Left lung (tissue), 14 donors: ENCODE measurements at places on chromosomes 2 and 18. TPM values are rescaled to one million over a fixed set of nuclear protein-coding genes. Genes with fewer than 3 reads are reported as not detected.

IL18R1 gene
- 3.8 TPM for total RNA-seq

LIPG gene
- total RNA-seq = 26.0 TPM

STEAP3 gene
- 43.8 TPM for total RNA-seq

UGT1A4 gene
- total RNA-seq = not detected

TUBA3E gene
- total RNA-seq = not detected

DNA sequence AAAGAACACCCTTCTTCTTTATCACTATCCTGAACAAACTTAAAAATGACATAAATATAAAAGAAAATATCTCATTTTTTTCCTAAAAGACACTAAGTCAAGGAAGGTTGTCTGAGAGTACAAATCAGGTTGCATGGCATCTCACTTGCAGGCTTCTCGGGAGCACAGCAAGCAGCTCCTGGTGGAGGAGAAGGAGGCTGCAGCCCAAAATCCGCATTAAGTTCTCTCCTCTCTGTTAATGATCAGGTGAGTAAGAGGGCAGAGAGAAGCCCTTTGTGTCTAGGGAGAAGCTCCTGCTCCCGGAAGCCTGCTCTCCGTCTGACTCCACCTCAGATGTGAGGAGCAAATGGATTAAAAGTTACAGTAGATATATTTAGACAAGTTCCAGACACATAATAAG, 35.0 kb upstream of the DOK6 start:
- no peak overlapping the region for H3K27ac ChIP-seq
- H3K36me3 ChIP-seq = no peaks in the 10 kb centered on the region
- H3K4me1 ChIP-seq = no peaks in the 10 kb centered on the region
- H3K4me3 ChIP-seq = no peak overlapping the region
- no peak for DNase-seq

DNA sequence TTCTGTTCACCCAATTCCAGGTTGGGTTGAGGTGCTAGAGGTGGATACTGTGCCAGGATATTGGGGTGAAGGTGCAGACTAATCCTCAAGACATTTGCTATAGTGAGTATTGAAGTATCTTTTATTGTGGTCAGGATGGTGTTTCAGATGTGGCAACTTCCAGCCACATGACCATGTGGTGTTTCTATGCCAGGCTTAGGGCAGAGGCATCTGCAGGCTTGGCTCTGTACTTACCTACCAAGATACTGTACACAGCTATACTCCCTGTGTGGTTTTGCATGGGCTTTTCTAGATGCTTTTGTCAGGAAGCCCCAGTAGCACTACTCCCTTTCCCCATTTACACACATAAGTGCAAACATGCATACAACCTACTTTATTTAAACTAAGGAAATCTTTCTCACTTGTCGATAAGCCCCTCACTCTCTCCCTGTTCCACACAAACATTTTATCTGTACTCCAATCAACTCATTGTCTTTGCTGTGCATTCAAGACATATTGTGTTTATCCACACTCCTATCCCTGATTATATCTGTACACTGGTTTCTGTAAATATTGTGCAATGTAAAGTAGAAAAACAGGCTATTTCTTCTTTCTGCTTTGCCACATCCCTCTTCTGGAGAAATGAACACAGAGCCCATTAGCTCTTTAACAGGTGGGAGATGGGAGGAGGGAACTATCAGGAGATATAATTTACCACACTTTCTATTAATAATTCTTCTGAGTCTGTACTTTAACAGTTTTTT, 12.3 kb downstream of the ARL6IP6 start:
- no peaks in the 10 kb centered on the region for H3K27me3 ChIP-seq
- DNase-seq = no peak
- H3K4me1 ChIP-seq = no peaks in the 10 kb centered on the region
- H3K36me3 ChIP-seq = no peaks in the 10 kb centered on the region

GRCh38 chr2:167651406-167652151, 595.8 kb downstream of the STK39 start:
- DNase-seq = no peak
- no peak overlapping the region for H3K27ac ChIP-seq
- H3K4me3 ChIP-seq = no peak overlapping the region
- no peaks in the 10 kb centered on the region for H3K36me3 ChIP-seq
- no peaks in the 10 kb centered on the region for H3K4me1 ChIP-seq
- H3K27me3 ChIP-seq = no peaks in the 10 kb centered on the region

DNA sequence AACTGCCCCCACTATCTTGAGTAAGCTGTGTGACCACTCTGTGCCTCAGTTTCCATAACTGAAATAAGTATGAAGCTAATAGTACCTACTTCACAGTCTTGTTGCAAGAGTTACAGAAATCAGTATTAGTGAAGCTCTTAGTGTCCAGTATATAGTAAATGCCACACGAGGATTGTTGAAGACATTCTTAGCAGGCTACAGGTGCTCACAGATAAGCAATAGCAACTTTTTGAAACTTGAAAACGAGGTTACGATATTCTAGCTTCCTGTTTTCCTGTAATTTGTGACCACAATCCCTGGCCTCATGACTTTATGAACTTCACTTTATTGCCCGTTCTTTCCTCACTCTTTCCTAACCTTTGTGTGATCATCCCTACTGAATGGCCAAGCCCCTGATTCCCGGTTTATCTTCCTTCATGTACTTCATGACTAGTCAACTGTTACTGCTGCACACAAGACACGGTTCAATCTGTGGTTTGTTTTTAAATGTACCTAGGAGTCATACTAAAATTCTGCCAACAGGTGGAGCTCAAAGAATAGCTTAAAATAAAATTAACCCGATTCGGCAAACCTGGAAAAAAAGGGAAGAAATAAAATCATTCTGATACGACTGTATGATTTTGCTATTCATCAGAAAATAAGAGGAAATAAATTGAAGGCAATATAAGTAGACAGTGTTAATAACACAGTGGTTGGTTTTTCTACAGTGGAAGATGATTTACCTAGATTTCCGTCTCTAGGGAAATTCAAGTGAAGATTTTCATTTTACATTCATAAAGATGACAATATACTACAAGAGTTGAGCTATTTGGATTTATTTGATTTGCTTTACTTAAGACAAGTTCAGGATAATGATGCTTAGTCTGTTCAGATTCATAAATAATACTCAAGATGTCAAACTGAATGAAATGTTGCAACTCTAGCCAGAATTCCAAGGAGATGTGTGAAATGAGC, 38.1 kb upstream of the STAT1 start:
- H3K4me1 ChIP-seq = no peaks in the 10 kb centered on the region
- DNase-seq = peak; percentile 49
- H3K27me3 ChIP-seq = no peaks in the 10 kb centered on the region

DNA sequence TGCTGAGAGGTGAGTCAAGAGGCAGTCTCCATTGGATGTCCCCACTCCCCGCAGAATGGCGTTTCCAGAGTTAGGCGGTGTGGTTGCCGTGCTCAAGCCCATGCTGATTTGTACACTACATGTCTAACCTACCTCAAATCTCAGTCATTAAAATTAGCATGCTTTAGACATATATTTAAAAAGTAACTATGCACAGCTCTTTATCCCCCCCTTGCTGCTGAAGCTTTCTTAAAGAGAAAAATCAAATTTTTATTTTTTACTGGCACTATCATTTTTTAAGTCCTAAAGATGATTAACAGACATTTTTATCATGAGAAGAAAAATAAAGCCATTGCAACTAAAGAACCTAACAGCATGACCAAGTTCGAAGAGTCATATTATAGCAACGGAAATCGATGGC, 42.9 kb downstream of the BOLA3 start:
- no peak overlapping the region for H3K27ac ChIP-seq
- DNase-seq = no peak
- no peaks in the 10 kb centered on the region for H3K27me3 ChIP-seq
- H3K36me3 ChIP-seq = no peaks in the 10 kb centered on the region
- H3K4me1 ChIP-seq = no peaks in the 10 kb centered on the region

GRCh38 chr2:20673686-20674308, 6.9 kb downstream of the GDF7 start:
- peaks cover 71% of the 10 kb centered on the region for H3K27me3 ChIP-seq
- no peaks in the 10 kb centered on the region for H3K4me1 ChIP-seq
- no peak overlapping the region for H3K4me3 ChIP-seq
- no peaks in the 10 kb centered on the region for H3K36me3 ChIP-seq

- no peaks in the 10 kb centered on the region for H3K27me3 ChIP-seq
- H3K27ac ChIP-seq = no peak overlapping the region
- no peak overlapping the region for H3K4me3 ChIP-seq
- H3K36me3 ChIP-seq = no peaks in the 10 kb centered on the region
- H3K4me1 ChIP-seq = no peaks in the 10 kb centered on the region
These were observed 53.5 kb upstream of the ID2 start for GRCh38 chr2:8628179-8628865.

DNA sequence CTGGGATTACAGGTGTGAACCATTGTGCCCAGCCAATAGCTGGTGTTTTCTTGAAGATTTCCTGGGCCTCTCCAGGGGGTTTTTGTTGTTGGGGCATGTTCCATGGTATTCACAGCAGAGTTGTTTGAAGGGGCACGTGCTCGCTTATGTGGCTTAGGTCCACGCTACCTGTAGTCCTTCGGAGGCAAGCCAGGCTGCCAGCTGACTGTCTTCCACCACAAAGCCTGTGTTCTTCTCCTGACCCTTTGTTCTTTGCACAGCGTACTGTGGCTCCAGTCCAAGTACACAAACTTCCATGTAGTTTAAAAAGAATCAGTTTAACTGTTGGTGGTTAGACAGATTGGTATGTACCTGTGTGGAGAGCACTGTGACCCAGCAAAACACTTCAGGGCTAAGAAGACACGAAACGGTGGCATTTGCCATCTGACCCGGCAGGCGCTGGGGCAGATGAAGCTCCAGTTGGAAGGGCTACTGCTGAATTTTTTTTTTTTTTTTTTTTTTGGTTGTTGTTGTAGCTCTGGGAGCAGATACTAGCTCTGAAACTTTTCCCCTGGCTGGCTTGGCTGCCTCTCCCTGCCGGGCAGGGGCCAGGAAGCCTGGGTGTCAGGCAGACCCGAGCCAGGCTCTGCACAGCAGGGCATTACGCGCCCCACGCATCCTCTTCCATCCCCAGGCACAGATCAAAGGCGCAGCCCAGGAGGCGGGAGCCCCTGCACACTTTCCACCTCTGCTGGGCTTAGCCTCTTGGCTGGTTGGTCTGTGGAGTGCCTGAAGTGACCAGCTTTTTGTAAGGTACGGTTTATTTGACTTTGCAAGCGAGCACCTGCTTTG, 5.7 kb downstream of the GREB1 start:
- H3K27me3 ChIP-seq = no peaks in the 10 kb centered on the region
- H3K27ac ChIP-seq = no peak overlapping the region
- no peaks in the 10 kb centered on the region for H3K36me3 ChIP-seq
- H3K4me3 ChIP-seq = no peak overlapping the region
- DNase-seq = peak; percentile 41

DNA sequence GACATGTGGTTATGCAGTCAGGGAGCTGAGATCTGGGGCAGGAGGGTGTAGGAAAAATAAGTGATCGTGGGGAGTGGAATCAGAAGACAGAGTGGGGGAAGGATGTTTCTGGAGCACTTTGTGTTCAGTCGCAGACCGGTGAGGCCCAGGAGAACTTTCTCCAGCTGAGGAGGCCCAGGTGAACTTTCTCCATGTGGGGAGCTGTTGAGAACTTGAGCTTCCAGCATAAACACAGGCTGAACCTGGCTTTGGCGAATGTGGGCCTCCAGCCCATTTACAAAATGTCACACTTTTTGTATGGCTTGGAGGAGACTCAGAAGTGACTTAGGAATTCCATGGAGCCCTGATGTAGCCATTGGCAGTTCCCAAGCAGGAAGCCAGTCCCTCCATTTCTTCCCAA, 108.5 kb downstream of the VAPA start:
- H3K4me1 ChIP-seq = peaks cover 26% of the 10 kb centered on the region
- H3K4me3 ChIP-seq = no peak overlapping the region
- DNase-seq = no peak
- H3K27me3 ChIP-seq = no peaks in the 10 kb centered on the region
- H3K36me3 ChIP-seq = no peaks in the 10 kb centered on the region

DNA sequence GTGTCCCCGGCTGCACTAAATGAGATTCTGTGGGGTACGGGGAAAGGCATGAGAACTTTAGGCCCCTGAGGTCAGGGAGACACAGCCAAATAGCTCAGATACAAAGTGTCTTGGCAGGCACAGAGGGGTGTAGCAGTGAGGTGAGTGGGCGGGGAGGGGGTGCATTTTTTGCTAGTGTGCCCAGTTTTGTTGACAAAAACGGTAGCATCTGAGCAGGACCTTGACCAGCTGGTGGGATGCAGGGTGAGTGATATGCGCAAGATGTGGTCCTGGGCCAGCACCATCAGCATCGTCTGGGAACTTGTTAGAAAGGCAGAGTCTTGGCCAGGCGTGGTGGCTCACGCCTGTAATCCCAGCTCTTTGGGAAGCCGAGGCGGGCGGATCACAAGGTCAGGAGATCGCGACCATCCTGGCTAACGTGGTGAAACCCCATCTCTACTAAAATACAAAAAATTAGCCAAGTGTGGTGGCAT, 127.3 kb upstream of the LGALSL start:
- DNase-seq = no peak
- no peaks in the 10 kb centered on the region for H3K27me3 ChIP-seq
- no peak overlapping the region for H3K4me3 ChIP-seq
- no peak overlapping the region for H3K27ac ChIP-seq
- H3K4me1 ChIP-seq = peaks cover 43% of the 10 kb centered on the region
- no peaks in the 10 kb centered on the region for H3K36me3 ChIP-seq

GRCh38 chr2:45713136-45713535, 61.7 kb downstream of the PRKCE start:
- H3K4me1 ChIP-seq = peaks cover 3% of the 10 kb centered on the region
- H3K27ac ChIP-seq = no peak overlapping the region
- no peak for DNase-seq
- no peaks in the 10 kb centered on the region for H3K27me3 ChIP-seq
- no peak overlapping the region for H3K4me3 ChIP-seq

GRCh38 chr2:10934979-10935350, 23.2 kb downstream of the KCNF1 start:
- H3K4me3 ChIP-seq = no peak overlapping the region
- no peaks in the 10 kb centered on the region for H3K4me1 ChIP-seq
- DNase-seq = no peak
- no peak overlapping the region for H3K27ac ChIP-seq
- no peaks in the 10 kb centered on the region for H3K36me3 ChIP-seq

DNA sequence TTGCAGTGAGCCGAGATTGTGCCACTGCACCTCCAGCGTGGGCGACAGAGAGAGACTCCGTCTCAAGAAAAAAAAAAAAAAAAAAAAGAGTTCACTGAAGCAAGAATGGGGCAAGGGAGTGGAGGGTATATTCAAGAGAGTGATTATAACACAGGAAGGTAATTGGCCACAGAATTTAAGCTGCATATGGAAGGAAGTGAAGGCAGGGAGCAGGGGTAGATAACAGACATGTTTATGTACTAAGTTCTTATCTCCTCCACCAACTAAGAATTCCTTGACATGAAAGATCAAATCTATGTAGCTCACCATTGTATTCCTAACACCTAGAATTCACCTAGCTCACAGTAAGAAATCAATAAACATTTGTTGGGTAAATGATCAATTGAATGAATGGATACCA, 37.3 kb downstream of the GKN2 start:
- H3K4me1 ChIP-seq = no peaks in the 10 kb centered on the region
- H3K27me3 ChIP-seq = no peaks in the 10 kb centered on the region
- H3K27ac ChIP-seq = no peak overlapping the region
- H3K4me3 ChIP-seq = no peak overlapping the region
- H3K36me3 ChIP-seq = no peaks in the 10 kb centered on the region

DNA sequence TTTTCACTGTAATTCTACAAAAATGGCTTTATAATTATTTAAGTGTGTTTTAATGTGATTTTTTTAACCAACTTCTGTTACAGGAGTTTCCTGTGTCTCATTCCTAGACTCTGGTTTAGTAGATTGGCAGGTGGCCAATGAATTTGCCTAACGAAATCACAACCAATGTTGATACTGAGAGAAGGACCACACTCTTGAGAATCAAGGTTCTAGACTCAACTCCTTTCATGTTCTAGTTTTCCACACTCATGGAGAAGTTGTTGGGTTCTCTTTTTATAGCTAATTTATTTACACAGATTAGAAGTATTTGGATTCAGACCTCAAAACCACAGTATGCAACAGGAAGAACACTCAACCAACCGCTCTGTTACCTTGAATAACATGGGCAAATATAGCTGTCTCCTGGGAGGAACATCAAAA, 22.6 kb upstream of the USP34 start:
- H3K36me3 ChIP-seq = peaks cover 10% of the 10 kb centered on the region
- no peak overlapping the region for H3K4me3 ChIP-seq
- H3K27me3 ChIP-seq = no peaks in the 10 kb centered on the region
- DNase-seq = no peak
